ENCODE measurements at places on chromosomes 2 and 18.

DNA sequence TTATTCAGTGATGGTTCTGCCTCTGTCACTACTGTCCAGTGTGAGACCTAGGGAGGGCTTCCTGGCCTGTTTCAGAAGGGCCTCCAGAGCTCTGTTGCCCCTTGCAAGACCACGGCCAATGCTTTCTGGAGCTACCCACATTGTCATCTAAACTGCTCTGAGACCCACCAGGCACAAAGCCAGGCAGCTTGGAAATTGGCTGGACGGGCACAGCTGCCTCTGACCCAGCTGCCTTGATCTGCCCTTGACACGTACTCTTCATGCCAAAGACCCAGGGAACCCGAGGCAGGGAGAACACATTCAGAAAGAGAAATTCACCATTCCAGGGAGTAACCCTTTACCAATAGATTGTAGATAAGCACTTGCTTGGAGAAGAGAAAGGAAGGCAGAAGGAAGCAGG is 183.7 kb upstream of the SIX2 start:
- DNase-seq: no peak

- no peak for DNase-seq
Measured at GRCh38 chr2:209593930-209594329, 170.1 kb downstream of the MAP2 start.

- DNase-seq: no peak
Measured at GRCh38 chr18:56431551-56431950, 206.8 kb downstream of the TXNL1 start.

DNA sequence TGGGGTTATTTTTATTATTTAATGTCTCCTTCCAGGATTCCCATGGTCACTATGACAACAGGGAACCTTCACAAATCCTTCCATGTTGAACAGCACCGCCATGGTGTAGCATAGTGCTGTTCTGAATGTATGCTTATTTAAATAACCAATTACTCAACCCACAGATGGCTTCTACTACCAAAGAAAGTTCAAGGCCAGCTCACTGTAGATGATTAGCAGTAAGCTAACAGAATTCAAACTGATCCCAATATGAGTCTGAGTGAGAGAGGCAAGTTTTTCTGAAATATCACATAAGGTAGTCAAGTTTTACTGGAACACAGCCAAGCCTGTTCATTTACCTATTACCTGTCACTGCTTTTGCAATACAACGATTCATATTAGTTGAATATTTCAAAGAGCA is 51.2 kb downstream of the CLASP1 start:
- no peak for DNase-seq

DNA sequence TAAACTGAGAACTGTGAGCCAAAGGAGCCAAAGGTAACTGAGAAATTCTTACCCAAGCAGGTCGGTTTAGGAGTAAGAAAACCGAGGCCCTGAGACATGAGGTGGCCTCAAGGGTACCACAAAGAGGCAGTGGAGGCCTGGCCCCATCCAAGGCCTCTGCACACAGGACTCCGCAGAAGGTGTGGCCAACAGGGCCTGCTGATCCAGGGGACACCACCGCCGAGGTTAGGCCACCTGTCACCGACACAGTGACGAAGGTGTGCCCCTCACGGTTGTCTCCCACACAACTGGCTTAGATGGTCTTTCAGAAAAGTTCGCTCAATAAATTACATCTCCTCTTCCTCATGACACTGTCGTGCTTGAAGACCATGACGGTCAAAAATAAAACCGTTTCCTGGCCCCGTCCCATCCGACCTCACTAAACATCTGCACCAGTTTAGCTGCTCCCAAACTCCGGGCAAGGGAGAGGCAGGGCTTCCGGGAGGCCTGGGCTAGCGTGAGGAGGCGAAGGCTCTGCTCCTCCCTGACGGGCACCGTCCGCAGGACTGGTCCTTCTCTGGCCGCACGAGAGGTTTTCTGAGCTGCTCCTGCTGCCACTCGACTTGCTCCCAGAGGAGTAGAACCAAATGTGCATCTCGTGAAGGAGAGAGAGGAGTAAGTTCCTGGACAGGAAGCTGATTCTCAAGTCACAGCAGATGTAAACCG is 442.0 kb downstream of the EIPR1 start:
- no peak for DNase-seq

DNA sequence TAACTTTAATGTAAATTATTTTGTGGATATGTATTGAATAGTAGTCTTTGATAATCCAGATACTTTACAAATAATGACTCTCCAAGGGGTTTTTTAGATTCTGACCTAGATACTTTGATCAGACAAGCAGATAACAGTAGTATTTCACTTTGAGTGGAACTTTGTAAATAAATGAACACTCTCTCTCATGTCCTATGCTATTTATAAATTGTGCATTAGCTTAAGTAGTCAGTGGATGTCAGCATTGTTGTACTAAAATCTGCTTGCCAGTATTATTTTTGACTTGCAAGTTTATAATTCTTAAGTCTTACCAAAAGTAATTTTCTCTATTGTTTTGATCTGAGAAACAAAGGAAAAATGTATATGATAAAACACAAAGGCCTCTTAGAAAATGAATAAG is 1113.1 kb upstream of the NRXN1 start:
- DNase-seq: no peak
